Upper lobe of left lung (tissue), 6 donors: ENCODE measurements at places on chromosomes 4 and X. TPM values are rescaled to one million over a fixed set of nuclear protein-coding genes. Genes with fewer than 3 reads are reported as not detected.

Gene CENPE
- 4.2 TPM for total RNA-seq

Gene MID1
- total RNA-seq: 20.7 TPM

Gene IQCM
- total RNA-seq: not detected

Gene STPG2
- total RNA-seq: not detected

Gene OPN1MW2
- not detected for total RNA-seq

Gene GYG2
- 0.40 TPM for total RNA-seq

Gene FAM199X
- 11.5 TPM for total RNA-seq

Gene DUSP21
- total RNA-seq: not detected

Gene SMR3B
- not detected for total RNA-seq

Gene CCDC110
- 0.15 TPM for total RNA-seq

Gene AMBN
- not detected for total RNA-seq

DNA sequence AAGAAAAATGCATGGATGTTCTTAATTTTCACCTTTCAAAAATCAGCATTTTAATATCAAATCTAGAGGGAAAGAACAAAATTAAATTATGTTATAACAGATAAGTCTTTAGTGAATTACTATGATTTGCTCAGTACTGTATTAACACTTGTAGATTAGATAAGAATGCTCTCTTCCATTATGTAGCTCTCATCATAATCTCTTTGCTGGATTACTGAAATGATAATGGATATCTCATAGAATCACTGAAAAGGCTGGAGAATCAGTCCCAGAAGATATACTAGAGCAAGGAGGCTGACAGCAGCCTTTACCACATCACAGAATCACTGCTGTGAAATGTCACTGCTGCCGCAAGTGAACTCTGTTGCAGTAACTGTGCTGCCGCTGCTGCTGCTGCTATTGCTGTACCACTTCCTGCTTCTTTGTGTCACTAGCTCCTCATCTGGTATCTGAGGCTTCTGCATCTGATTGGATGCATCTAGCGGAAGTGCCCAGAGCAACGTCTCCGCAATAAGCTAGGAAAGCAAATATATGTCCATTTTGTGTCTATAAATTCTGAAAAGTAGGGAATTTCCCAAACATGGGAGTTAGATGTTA, 738.2 kb downstream of the ADGRL3 start:
- DNase-seq: no peak

DNA sequence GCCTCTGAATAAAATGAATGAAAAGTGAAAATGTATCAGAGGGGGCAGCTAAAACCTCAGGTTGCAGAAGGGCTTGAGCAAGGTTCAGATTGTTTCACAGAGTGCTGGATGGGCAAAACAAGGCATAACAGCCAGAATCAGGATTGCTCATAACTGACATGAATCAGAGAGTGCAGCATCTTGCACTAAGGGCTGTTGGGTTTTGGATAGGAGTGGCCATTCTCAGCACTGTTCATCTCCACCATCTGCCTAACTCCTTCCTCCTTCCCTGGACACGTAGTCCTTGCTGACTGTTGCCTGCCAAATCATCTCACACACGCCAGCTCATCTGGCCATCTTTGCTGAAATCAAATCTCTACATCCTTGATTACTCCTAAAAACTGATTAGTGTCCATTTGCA, 75.3 kb upstream of the C1QTNF7 start:
- no peak for DNase-seq

- peak; percentile 32 for DNase-seq
These were observed 312.6 kb downstream of the EVC2 start for GRCh38 chr4:5395781-5396180.

GRCh38 chr4:101366331-101366730, 19.0 kb upstream of the PPP3CA start:
- DNase-seq: no peak

DNA sequence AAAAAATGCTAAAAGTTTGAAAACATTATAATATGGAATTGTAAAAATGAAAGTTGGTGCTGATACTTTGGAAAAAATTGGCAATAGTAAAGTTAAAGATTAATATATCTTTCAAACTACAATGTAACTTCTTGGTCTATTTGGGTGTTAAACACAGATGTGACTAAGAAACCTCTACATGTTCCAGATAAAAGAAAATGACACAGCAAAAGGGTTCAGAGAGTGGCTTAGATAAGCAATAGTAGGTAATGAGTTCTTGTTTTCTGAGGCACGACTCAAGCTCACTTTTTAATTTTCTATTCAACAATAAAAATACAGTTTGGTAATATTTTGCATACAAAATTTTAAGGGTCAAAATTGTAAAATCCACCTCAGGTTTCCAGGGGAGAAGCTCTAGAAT, 292.7 kb downstream of the GALNTL6 start:
- no peak for DNase-seq

GRCh38 chr4:184463158-184463557, 11.2 kb downstream of the IRF2 start:
- DNase-seq: no peak

DNA sequence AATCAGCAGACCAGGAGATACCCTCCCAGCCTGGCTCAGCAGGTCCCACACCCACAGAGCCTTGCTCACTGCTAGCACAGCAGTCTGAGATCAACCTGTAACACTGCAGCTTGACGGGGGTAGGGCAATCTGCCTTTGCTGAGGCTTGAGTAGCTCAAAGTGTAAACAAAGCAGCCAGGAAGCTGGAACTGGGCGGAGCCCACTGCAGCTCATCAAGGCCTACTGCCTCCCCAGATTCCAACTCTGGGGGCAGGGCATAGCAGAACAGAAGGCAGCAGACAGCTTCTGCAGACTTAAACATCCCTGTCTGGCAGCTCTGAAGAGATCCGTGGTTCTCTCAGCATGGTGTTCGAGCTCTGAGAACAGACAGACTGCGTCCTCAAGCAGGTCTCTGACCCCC, 15.1 kb upstream of the GABRA2 start:
- no peak for DNase-seq

DNA sequence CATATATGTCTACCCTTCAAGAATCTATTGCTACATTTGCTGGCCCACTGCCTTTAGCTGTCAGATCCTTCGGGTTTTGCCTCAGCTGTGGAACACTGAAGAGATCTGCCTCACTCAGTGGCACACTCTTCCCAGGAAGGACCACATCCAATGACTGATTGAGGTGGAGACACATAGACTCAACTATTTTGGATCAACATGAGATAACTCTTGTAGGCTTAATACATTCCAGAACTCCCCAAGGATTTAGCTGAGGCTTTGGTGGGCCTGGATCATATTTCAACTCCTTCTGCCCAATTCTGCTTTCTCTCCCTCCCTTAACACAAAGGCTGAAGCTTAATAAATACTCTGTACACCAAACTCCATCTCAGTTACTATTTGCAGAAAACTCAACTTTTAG, 100.5 kb downstream of the CORIN start:
- DNase-seq: no peak

GRCh38 chr4:16794816-16795445, 103.5 kb downstream of the LDB2 start:
- no peak for DNase-seq

- DNase-seq: peak; percentile 33
These were observed 141.4 kb downstream of the PPP3CA start for GRCh38 chr4:101205916-101206315.

GRCh38 chr4:189001283-189001970, 862.2 kb downstream of the TRIML1 start:
- DNase-seq: peak; percentile 44

DNA sequence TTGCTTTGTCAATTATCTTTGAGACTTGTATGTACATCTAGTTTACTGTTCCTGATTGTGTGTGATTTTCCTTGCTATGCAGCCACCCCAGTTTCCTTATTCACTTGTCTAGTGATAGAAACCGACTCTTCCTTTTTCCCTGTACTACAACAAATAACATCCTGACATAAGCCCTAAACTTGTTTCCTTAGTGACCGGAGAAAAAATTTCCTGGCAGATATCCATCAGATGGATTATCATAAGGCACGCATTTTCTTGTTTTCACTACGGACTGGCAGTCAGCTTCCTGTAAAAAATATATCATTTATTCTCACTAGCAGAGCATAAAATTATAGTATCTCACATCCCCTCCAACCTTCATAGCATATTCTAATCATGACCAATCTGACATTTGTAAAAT, 410.7 kb downstream of the CENPC start:
- DNase-seq: no peak

DNA sequence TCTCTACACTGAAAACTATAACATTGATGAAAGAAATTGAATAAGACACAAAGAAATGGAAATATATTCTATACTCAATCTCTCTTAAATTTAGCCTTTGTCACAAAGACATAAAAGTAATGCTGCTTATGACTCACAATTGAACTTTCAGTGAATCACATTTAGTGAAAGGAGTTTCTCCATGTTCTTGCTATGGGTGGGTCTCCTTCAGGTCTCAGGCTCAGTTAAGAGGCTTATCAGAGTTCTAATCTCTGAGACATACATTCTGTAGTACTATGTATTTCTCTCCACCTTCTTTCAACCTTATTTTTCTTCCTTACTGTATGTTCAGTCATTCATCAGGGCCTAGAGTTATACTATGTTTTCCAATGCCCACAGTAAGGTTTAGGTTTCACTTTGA, 220.9 kb downstream of the DTHD1 start:
- no peak for DNase-seq

- no peak for DNase-seq
These were observed 41.9 kb upstream of the SLC4A4 start for GRCh38 chr4:71296945-71297344.

GRCh38 chr4:158056689-158057245, 116.1 kb downstream of the GASK1B start:
- DNase-seq: no peak

- no peak for DNase-seq
These were observed 59.3 kb downstream of the ATXN3L start for GRCh38 chrX:13260598-13260997.

DNA sequence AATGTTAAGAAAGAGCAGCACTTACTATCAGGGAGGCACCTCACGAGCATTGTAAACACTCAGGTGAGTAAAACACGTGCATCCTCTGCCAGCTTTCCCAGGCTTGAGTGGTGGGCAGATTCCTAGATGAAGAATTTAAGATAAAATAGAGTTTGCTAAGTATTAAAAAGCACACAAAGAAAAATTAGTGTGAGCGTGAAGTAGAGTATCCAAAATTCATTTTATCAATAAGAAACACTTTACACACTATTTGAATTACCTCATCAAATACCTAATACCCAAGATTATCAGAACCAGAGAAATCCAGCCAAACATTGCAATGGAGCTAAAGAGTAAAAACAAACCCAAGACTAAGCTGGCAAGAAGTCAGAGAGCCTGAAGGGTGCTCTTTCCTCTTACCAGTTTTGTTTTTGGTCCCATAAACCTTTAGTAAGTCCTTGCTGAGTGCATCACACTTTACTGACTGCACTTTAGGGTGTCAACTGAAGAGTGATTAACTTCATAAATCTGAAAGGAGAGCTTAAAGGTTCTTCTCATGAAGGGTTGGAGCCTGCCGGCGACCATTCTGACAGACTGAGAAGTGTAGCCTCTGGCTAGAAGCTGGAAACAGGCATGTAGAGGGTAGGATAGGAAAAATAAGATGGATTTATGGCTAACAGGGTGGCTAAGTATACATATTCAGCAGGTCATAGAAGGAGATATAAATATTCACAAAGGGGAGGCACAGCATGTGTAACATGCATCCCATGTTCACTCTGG, 151.1 kb downstream of the SLC7A11 start:
- DNase-seq: no peak

GRCh38 chrX:8341814-8342590, 122.6 kb upstream of the VCX3B start:
- DNase-seq: no peak

DNA sequence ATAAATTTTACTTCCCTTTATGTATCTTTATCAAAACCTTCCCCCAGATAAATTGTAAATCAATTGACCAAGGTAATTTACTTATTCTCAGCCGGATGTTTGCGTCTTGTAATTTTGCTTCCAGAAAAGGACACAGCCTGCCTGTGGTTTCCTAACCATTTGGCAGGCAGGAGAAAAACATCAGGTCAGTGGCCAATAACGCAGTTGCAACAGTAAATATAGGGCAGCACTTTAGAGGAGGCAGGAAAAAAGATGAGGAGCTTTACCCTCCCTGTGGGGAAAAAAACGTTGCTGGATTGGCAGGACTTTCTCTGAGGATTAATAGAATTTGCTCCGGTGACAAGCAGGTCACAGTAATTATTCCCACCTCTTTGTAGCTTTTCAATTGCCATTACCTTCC, 2618.1 kb downstream of the ARAP2 start:
- DNase-seq: no peak

DNA sequence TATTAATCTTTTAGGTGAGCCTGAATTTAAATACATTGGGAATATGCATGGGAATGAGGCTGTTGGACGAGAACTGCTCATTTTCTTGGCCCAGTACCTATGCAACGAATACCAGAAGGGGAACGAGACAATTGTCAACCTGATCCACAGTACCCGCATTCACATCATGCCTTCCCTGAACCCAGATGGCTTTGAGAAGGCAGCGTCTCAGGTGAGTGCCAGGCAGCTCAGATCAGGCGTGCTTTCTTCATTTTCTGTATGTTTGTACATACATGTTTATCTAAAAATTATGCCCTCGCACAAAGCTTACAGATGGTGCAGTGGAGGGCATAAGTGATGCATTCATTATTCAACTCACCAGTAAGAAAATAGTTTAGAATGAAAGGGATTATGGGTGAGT, 85.6 kb downstream of the CPE start:
- DNase-seq: no peak

DNA sequence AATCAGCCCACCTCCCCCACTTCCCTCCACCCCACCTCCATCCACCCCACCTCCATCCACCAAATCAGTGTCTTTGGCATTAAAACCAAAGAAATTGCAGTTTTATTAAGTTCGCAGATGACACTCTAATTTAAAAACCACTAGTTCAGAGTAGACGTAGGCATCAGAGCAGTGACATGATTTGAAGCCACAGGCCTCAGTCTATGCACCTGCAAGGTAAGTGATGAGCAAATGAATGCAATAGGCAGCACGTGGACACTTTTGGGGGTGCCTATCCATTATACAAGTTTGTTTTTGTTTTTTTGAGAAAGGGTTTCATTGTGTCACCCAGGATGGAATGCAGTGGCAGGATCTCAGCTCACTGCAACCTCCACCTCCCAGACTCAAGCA, 88.0 kb upstream of the TRIM2 start:
- no peak for DNase-seq

GRCh38 chr4:120915336-120915735, 7.2 kb downstream of the PRDM5 start:
- DNase-seq: no peak
